ENCODE measurements at places on chromosomes 5 and 9.

DNA sequence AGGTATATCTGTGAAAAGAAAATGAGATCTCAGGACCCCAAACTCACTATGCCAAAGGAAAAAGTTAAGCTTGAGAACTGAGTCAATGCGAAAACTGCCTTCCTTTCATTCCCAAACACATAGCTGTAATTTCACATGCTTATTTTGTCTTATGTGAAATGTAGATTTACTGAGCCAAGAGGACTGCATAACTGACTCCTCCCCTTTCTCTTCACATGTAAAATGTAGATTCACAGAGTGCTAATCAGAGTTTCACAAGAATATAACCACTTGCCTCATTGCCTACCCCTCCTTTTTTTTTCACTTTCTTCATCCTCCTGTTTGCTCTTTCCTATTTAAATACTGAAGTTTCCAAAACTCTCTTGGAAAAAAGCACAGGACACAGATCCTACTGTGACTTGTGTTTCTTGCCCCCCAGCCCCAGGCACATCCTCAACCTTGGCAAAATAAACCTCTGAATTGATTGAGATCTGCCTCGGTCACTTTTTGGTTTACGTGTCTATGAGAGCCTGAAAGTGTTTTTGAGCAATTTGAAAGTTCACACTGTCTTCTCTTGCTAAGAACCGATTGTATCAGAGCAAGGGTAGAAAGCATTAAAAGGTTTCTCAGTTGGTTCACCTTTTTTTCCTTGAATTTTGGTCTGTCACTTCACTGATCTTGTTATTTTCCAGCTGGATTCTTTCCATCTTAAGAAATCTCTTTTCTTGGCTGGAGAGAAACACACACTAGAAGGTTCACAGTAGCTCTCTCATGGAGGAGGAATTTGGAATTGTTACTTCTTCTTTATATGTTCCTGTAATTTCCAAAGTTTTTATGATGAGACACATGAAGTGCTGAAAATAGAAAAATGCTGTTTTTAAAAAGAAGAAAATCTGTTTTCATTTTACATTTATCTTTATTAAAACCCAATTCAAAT, 44.8 kb upstream of the SNAPC3 start:
- DNase-seq, result no peak

DNA sequence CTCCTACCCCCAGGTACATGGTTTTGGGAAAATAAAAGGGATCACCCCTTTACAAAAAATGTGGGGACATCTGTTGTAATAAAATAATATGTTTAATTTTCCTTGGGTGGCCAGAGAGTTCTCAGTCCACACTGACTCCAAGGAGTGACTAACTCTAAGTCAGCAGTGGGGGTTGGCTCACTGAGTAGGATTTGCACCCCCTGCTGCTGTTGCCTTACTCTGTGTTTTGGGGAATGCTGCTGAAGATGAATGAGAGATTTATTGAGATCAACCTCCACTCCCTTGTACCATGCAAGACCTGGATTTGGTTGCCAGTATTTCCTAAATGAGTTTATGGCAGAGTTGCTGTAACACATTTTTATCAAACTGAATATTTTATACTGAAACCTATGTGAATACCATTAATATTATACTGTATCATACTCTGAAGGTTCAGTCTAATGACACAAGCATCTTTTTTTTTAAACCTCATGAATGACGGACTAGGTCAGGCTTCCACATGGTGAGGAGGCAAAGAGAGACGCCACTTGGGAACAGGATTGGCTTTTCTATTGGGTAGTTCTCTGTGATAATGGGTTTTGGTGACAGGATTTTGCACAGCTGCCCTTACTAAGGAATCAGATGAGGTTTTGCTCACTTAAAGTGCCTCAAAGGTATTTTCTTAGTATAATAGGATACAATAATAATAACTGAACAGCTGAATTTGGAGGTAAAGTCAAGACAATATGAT, 121.3 kb upstream of the OSMR start:
- DNase-seq, result no peak

DNA sequence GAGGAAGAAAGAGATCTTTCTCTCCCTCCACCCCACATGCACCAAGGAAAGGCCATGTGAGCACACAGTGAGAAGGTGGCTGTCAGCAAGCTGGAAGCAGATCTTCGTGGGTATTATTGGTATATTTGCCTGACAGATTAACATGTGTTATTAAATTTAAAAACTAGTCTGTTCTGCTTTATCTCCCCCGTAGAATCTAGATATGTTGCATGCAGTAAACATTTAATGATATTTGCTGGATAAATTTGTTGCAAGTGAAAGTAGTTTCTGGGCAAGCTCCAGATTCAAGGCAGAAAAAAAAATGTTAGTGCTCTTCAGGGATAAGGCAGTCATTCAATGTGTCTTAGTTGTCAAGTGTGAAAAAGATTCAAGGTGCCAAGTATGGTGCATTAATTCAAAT, 215.0 kb upstream of the TAS2R1 start:
- no peak for DNase-seq

- DNase-seq, result peak; percentile 97
These were observed 50.4 kb upstream of the STXBP1 start for GRCh38 chr9:127561491-127562278.

GRCh38 chr5:169450464-169450863, 133.1 kb upstream of the SPDL1 start:
- DNase-seq, result no peak

DNA sequence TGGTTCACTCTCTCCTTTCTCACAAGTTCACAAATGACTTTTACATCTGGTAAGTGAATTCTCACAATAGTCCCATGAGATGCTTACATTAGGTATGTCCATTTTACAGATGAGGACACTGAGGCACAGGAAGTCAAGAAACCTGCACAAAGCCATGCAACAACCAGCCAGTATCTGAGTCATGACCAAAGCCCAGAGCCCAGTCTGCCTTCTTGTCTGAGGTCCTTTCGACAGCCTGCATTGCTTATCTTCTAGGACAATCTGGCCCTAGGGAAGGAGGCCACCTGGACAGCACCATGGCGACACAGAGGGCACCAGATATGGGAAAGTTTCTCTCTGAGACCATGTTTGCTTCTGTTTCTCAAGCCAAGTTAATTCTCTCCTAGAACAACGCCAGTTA, 197.1 kb downstream of the NSG2 start:
- DNase-seq, result no peak

DNA sequence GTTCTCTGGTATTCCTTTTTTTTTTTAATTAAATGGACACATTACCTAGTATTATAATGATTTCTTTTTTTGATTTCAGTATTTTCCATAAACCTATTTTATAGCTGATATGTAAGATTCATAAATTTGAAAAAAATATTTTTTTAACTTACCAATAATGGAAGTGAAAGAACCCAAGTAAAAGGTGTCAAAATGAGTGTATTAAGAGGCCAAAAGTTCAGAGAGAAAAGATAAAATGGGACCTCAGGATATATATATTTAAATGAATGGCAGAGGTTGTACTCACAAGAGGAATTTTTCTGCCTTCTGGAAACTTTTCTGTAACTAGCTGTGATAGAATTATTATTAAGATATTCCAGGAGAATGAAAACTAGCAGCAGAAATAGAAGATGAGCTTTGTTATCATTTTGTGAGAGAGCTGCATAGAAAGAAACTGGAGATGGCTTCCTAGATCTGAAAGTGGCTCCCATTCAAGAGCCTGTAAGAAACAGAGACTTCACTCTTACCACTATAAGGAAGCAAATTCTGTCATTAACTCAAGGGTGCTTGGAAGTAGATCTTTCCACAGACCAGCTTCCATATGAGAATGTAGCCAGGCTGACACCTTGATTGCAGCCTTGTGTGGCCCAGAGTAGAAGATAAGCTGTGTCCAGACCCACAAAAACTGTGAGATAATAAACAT, 91.7 kb downstream of the MRPS30 start:
- no peak for DNase-seq

DNA sequence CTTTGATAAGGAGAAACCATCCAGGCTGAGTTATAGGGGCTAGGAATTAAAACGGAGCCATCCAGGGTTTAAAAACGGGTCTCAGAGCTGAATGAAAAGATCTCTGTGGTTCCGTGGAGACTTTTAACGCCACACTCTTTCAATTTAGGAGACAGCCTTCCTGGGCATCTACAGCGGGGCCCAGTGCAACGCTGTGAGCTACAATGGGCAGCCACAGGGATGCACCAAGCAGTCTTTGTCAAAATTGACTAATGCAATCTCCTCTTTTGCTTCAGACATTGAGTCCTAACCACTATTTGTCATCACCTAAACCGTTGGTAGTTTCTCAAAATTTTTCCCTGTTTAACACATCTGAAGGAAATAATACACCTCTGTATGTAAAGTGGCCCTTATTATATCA, 96.6 kb upstream of the ABCA1 start:
- DNase-seq, result no peak

DNA sequence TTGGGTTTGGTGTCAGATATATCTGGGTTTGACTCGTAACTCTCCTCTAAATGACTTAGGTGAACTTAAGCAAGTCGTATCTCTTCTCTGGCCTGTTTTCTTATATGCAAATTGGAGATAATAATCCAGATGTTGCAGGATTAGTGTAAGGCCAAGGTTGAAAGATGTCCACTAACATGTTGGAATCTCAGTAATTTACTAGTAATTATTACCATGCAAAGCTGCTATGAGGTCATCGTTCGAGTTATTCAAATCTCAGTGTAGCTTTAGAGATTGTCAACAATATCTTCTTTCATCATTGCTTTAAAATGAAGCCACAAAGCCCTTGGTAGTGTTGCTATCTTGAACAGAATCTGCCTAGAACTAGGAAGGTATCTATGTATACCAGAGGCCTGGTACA, 437.7 kb upstream of the KLF4 start:
- DNase-seq, result no peak

DNA sequence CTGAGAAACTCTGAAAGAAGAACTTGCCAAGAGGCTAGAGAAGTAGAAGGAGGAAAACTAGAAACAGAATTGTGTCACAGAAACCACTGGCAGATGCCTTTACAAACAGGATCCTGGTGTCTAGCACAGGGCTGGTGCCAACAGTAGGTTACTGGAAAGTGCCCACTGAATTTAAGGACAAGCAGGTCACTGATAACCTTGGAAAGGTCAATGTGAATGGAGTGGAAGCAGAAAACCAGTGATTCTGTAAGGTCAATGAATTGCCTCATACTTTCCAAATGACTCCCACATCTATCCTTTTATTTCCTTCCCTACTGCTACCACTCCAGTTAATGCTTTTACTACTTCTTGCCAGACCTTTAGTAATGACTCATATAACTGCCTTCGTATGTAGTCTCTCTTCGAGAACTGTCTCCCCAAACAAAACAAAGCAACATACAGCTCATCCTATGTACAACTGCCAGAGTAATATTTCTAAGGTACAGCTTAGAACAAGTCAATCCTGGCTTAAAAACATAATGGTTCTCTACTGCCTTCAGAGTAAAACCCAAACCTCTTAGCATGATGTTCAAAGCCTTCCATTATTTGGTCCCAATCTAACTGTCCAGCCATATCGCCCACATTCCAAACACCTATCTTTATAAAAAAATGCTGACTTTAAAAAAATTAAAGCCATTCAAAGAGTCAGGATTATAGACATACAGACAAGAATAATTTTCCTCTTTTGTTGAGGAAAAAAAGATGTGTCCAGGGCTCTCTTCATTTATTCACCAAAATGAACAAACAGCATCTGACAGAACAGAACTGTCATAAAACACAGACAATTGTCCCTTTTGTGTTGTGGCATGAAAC, 52.5 kb downstream of the NR3C1 start:
- DNase-seq, result no peak

DNA sequence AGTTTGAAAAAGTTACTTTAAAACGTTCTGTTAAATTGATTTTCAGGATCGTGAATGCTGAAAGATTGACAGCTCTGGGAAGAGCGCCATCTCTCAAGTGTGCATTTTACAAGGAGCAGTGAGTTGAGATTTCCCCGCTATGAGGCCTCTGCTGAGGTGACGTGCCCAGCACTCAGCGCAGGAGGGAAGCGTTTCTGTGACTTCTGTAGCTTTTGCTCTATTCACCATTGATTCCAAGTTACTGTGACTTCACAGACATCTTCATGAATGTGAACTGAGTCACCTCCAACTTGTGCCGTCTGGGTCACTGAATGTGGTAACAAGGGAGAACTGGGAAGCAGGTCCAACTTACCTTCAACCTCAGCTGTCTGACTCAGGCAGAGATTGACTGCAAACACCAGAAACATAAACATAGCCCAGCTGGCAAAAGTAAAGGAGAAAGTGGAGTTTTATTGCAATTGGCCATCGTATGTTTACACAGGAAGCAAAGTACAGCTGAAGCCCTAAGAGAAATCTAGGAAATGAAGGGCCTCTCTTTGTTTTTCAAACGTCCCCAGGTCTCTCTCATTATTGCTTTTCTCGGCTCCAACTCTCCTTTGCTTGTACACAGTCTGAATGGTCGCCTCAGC, 428.8 kb upstream of the CLINT1 start:
- DNase-seq, result no peak

DNA sequence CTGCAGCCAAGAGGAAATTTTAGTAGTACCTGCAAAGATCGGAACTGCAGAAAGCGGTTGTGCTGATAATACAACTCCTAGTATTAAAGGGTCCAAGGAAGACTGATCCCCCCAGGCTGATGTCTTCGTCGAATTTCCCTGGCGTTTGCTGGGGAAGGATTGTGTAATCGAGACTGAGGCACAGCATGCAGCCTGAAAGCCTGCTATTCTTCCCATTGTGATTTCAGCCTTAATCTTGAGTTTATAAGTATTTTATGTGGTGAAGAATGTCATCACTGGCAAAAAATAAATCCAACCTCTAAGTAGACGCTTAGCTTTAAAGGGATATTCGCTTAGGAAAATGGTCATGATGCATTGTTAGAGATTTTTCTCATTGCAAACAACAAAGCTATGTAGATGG, 21.3 kb upstream of the LMX1B start:
- DNase-seq, result no peak

GRCh38 chr9:35071814-35072460, 488 bp downstream of the VCP start:
- DNase-seq, result peak; percentile 85

DNA sequence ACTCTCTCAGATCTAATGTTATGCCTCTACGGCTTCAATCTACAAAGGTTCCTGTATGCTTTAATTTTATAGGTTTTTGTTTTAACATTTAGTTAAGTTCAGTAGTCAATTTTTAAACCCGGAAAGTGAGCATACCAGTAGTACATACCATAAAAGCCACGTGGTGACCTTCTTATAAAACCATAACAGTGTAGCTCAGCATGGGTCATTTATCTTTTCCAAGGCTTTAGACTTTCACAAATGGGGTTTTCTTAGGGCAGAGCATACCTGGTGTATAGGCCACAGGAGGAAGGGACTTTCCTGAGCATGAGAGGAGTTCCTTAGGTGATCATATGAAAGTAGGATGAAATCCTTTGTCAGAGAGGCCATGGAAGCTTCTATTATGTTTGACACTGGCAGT, 23.2 kb downstream of the ECM2 start:
- no peak for DNase-seq

DNA sequence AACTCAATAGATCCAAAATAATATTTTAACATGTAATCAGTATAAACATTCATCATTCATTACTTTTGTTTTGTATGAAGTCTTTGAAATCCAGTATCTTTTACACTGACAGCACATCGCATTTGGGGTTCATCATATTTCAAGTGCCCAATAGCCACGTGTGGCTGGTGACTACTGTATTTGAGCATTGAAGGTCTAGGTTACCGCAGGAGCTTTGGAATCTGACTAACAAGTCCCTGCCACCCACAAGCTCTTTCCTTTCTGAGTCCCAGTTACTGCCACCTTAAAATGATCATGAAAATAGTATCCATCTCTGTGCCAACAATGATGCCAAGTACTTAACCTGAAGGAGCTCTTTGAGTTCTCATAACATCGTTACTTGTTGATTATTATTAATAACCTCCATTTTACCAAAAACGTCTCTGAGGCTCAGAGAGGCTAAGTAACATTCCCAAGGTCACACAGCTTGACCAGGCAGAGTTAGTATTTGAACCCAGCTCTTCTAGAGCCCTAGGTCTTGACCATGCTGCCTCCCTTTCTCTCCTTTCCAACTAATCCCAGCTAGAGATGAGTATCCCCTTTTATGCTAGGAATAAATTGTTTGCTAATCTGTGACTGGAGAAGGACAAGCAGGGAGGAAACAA, 24.2 kb downstream of the ARHGEF37 start:
- peak; percentile 73 for DNase-seq
